Activated CD4-positive, alpha-beta memory T cell treated with anti-CD3 and anti-CD28 coated beads, Interleukin-2, amount 10 ng/mL, durations not matched to agents 7 days and 5 days (primary cell): ENCODE measurements at places on chromosomes 5 and 9. TPM values are rescaled to one million over a fixed set of nuclear protein-coding genes. Genes with fewer than 3 reads are reported as not detected.

Gene CCL19
- total RNA-seq = not detected

Gene GBA2
- 49.1 TPM for total RNA-seq

Gene CBY3
- total RNA-seq = 0.68 TPM

- no peak for DNase-seq
Observed at GRCh38 chr5:136511046-136511445, 145.7 kb upstream of the TRPC7 start.

GRCh38 chr5:39256477-39257235 is 37.3 kb upstream of the FYB1 start:
- no peak for DNase-seq

GRCh38 chr5:56735849-56736641 is 79.3 kb upstream of the MAP3K1 start:
- DNase-seq = peak; percentile 18
